ENCODE measurements at places on chromosomes 2 and 18.

DNA sequence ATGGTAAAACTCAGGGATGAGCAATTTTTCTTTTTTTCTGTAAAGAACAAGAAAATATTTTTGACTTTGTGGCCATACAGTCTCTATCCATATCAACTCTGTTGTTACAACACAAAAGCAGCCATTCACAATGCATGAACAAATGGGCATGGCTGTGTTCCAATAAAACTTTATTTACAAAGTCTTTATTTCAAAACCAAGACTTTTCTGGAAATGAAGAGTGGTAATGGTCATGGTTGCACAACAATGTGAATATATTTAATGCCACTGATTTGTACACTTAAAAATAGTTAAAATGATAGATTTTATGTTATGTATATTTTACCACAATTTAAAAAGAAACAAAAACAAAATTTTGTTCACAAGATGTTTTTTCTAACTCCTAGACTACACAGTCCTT lies 1.6 kb upstream of the DSG3 start:
- DNase-seq = no peak

DNA sequence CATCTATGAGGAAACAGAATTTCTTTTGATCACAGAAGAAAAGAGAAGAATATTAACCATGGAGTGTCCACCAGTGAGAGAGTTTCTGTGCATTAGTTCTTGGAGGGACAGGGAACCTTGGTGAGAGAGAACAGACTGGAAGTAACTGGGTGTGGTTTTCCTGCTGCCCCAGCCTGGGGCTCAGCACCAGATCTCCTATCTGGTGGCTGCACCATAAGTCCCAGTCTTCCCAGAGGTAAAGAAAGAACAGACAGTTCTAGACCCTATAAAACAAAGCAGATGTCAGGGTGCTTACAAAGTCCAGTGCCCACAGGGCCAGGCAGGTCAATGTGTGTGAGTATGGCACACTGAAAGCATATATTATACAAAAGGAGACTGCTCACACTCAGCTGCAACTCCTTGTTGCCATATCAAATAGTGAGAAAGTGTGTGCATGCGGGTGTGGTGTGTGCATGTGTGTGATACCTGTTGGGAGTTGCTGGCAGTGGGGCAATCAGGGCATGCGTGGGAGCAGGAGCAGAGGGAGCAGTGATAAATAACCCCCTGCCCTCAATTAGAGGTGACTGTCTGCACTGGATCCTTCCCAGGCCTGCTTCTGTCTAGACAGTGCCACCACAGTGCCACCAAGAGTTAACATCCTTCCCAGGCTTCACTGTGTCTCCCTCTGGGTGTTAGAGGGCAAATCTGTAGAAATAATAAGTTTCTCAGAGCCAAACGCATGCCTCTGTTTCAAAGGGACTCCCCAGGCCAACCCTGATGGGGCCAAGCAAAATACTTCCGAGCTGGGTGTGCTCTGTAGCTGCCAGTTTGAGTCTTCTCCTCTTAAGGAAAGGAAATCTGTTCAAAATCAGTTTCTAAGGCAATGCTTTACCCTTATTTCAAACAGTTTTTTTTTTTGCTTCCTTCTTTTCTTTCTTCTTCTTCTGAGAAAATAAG lies 45.7 kb downstream of the RDH14 start:
- DNase-seq = no peak

GRCh38 chr2:20346565-20347381 lies 3.9 kb downstream of the PUM2 start:
- no peak for DNase-seq

- no peak for DNase-seq
Observed at GRCh38 chr18:48308755-48309575, 100.2 kb downstream of the ZBTB7C start.

DNA sequence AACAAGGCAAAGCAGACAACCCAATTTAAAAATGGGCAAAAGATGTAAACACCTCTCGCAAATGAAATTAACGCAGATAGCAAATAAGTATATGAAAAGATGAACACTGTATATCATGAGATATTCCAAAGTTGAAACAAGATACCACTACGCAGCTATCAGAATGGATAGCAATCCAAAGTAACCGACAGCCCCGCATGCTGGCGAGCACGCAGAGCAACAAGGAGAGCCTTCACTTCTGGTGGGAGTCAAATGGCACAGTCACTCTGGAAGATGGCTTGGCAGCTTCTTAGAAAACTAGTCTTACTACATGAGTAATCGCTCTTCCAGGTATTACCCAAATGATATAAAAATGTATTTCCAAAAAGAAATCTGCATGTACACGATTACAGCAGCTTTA lies 1.4 kb downstream of the NDUFA10 start:
- DNase-seq = no peak

GRCh38 chr2:177165061-177165583 lies 47.5 kb upstream of the HNRNPA3 start:
- peak; percentile 15 for DNase-seq

GRCh38 chr2:167048829-167049228 lies 160.5 kb downstream of the XIRP2 start:
- DNase-seq = no peak

- DNase-seq = no peak
Observed at GRCh38 chr2:233062451-233062850, 2.3 kb downstream of the INPP5D start.

DNA sequence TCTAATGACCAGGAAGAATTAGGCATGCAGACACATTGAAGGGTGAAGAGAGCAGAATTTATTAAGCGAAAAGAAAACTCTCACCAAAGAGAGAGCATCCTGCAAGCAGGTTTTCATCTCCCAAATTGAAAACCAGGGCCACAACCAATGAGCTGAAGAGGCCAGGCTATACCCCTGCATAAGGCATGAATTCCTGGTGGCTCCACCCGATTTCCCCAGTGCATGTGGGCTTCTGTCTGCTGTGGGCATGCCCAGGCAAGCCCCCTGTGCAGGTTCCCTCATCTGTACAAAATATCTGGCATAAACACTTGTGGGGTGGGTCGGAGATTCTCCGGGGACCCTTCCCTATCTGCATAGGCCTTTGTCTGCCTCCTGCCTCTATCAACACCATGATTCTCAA lies 621.6 kb upstream of the LRRTM1 start:
- no peak for DNase-seq

DNA sequence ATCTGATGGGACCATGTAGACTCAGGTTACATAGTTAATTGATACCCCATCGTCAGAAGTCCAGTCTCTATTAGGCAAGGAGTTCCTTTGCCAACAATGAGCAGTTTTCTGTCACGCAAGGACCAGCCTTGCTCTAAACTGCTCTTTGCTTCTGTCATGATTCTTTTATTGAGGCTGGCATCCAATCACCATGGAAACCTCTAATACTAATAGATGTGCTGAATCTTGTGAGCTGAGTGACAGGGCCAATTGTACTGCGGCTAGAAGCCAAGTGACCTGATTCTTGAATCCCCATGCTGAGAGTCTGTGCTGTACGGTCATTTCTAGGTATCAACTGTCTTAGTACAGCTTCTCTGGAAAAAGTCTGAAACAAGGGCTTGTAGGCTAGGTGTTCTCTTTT lies 395.6 kb downstream of the RND3 start:
- DNase-seq = no peak

GRCh38 chr18:45667056-45667736 lies 51.9 kb downstream of the SLC14A2 start:
- no peak for DNase-seq

GRCh38 chr2:28415010-28415409 lies 22.4 kb downstream of the FOSL2 start:
- DNase-seq = no peak

DNA sequence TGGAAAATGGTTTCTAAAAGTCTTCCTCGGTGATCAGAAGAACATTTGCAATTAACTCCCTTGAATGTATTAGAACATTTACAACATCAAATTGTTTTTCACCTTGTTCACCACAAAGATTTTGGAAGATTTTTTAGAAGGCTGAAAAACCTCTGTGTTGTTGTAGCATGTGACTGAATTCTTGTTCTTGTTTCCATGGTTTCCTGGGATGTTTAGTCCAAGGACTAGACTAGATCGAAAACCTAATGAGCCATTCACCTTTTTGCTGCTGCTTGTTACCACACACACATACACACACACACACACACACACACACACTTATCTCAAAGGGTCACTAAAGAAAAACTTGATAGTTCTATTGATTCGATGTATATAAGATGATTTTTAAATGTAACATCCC lies 380.0 kb downstream of the LRRTM4 start:
- DNase-seq = no peak

DNA sequence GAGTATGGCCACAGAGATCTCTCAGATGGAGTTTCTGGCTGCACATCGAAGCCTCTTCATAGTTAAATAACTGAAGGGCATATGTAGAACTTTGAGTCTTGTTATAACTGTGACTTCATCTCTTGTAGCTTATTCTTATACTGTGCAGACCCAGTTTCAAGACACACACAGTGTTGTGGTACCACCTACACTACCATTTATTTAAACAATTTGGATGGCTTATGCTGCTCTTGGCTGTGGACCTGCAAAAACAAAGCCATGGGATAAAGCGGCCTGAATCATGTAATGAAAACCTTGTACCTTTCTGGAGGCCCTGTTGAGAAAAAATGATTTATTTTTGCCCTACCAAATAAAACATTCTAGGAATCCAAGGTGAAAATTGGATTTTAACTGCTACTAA lies 262.8 kb upstream of the RASGRP3 start:
- no peak for DNase-seq

- DNase-seq = no peak
Observed at GRCh38 chr2:128639120-128639477, 320.4 kb upstream of the HS6ST1 start.

- DNase-seq = no peak
Observed at GRCh38 chr2:185472574-185472973, 266.0 kb upstream of the FSIP2 start.

DNA sequence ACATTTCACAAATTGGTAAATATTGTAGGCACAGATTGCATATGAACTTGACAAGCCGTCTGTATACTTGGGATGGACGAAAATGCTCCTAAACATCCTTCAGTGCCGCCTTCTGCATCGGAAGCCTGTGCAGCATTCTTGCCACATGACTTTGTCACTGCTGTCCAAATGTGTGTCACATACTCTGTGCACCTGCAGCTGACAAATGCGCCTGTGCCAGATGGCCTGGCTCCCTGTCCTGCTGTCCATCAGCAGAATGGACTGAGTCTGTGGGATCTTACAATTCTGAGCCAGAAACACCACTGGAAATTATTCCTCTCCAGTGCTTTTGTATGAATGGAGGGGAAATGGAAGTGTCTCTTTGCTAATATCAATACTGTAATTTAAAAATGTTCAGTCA lies 89.9 kb downstream of the DCDC2C start:
- no peak for DNase-seq

DNA sequence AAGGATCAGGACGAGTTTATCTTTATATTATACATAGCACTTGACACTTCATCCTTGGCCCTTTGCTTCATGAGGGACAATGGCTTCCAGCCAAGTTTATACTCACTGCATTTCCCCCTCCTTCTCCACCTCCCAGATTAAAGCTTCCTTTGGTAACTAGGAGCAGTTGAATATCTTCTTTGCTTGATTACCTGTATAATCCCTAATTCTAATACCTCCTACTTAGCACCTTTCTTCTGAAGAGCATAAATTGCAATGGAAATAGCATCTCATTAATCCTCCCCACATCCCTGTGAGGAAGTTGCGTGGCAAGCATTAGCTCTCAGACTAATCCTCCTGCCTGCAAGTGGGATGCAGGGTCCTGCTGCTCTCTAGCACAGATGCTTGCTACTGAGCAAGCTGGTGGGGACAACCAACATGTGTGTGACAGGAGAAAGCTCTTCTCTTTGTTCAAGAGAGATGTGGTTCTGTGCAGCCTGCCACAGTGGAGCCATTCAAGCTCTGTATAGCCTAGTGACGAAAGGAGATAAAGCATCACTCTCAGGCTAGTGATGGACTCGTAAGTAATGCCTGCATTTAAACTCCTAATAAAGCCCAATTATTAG lies 19.1 kb downstream of the KLHL14 start:
- no peak for DNase-seq

GRCh38 chr2:216671081-216671411 lies 24.3 kb downstream of the IGFBP5 start:
- no peak for DNase-seq

DNA sequence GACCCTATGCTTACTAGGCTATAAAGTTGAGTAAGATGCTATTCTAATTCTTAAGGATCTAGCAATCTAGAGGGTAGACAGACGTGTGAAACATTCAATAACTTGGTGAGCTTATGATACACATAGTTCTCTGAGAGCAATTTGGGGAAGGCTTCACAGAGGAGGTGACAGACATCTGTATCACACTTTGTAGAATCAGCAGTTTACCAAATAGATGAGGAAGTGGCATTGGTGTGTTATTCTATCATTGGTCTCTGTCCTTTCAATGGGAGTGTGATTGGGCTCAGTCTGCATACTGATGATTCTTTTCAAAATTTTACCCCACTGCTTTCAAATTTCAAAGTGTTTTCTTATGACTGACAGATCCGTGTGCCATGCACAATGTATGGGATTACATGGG lies 47.0 kb upstream of the TMEM178A start:
- DNase-seq = no peak

DNA sequence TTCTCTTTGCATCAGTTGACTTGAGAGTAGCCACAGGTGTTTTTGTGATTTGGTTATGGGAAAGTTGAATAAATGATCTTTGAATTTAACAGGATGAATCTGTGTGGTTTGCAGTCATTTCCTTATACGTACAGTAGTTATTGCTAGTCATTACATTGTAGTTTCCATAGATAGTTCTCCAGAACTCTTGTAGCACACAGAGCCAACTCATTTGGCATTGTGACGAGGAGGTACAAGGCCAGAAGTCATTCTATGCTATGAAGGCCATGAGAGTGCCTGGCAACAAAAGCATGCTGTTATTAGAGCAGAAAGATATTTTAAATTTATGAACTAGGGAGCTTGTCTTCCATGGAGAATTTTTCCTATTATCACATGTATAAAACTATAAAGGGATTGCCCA lies 973.0 kb upstream of the CHAC2 start:
- no peak for DNase-seq

- DNase-seq = no peak
Observed at GRCh38 chr18:31566576-31567306, 24.9 kb upstream of the TTR start.

DNA sequence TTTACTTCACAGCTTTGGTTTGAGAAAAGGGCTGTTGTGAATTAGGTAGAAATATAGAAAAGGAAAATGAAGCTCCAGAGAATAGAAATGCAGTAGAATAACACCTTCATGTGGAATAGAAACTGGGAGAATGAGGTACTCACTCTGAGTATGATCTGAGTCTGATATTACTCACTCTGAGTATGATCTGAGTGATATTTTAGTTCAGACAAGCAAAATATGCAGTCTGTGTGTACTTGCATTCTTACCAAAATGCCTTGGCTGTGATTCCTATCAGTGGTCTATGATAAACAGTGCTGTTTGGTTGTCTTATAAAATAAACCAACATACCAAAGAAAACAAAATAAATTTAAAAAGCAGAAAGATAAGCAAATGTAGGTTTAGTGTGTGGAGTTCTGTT lies 487.6 kb downstream of the THSD7B start:
- no peak for DNase-seq

GRCh38 chr2:72955228-72956049 lies 38.1 kb downstream of the EMX1 start:
- DNase-seq = no peak

DNA sequence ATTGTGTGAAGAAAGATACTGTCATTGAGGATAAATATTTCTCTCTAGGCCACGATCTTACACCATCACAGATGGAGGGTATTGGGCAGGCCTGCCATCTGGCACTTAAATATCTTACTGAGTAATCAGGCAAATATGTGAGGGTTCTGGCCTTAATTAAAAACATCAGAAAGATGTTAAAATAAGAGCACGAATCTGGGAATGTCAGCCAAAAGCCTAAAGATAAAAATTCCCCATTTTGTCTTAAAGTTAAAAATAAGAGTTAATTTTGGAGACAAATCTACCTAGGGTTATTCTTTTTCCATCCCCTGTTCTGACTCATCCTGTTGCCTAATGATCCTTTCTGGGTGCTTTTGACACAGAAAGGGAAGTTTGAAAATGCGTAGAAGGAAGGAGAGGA lies 121.0 kb downstream of the SUCLG1 start:
- DNase-seq = no peak

All from CD4-positive, alpha-beta T cell treated with Interleukin-6 for 4 hours (primary cell).